ENCODE measurements at places on chromosomes 3 and 15.

- DNase-seq = no peak
Observed at GRCh38 chr3:184726497-184726896, 14.6 kb upstream of the MAGEF1 start.

DNA sequence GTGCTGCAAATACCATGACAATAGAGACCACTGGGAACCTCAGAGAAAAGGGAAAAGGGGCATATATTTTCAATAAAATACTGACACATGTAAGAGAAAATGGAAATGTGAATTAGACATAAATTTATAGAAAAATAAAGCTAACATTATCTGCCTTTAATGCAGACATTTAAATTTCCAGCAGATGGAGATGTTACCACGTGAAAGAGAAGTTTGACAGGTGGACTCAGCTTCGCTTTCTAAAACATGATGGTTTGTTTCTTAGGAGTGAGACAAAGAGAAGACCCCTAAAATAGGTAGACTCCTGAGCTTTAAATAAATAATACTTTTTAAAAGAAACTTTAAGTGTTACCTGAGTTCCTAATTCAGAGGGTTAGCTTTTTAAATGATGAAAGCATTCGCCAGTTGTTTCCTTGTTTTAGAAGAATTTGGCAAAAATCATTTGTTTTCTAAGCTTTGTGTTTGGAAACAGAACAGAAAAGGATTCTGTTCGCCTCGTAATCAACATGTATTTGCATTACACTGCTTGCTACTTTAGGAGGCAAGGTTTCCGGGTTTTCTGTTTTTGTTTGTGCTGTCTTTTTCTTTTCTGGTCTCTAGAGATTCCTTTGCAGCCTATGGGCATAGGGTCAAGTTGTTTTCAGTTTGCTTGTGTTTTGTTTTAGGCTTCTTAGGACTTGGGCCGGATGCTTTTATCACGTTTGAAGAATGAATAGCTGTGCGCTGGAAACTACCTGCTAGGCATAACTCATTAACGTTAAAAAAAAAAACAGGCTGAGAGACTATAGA is 271.4 kb downstream of the THSD4 start:
- no peak for DNase-seq

DNA sequence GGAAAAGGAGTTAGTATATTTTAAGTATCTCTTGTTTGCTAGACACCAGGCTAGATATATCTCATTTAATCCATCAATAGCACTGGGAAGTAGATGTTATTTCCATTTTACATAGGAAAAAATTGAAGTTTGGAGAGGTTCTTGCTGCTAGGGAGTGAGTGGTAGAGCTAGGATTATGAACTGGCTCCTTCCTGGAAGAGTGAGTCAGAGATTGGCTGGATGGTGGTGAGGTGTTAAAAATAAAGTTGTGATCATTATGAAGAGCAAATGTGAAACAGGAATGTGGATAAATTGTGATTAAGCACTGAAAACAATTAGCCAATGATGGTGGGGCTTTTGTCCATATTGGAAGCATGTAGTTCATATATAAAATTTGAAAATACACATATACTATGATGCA is 234.2 kb downstream of the WNT5A start:
- DNase-seq = no peak

DNA sequence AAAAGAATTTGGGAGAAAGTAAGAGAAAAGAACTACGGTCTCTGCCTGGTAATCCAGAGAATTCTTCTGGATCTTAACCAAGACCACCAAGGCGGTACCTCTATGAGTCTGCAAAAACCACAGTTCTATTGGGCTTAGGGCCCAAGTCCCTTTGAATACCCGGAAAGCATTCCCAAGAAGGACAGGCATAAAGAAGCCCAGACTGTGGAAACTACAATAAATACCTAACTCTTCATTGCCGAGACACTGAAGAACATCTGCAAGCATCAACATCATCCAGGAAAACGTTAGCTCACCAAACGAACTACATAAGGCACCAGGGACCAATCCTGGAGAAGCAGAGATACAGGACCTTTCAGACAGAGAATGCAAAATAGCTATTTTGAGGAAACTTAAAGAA is 162.3 kb upstream of the TMC3 start:
- no peak for DNase-seq

DNA sequence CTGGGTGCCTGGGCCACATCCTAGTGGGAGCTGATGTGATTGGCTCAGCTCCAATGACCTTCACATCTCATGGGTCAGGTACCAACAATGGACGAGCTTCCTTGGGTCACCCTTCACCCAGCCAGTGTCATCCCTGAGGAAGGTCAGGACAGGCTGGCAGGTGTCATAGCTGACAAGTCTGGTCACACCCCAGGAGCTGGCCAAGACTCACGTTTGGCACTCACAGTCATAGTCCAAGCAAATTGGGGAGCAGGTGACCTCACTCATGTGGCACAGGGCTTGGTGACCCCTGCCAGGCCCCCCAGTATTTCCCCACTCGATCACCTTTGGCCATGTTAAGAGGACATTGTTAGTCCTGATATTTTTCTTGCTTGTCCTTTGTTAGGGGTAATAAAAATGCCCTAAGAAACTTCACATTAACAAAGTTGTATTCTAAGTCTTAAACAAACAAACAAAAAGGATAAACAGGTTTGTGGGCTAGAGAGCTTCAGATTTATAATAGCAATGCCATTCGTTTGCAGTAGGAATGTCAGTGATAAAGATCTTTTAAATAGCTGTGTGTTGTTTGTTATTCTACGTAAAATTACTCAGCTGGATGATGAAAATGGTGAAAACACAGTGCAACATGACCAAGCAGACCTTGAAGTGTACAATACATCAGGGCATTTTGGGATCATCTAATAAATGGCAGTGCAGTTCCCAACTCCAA is 79.5 kb upstream of the POMGNT2 start:
- DNase-seq = no peak

- no peak for DNase-seq
Observed at GRCh38 chr15:66294932-66295235, 1.5 kb downstream of the DIS3L start.

DNA sequence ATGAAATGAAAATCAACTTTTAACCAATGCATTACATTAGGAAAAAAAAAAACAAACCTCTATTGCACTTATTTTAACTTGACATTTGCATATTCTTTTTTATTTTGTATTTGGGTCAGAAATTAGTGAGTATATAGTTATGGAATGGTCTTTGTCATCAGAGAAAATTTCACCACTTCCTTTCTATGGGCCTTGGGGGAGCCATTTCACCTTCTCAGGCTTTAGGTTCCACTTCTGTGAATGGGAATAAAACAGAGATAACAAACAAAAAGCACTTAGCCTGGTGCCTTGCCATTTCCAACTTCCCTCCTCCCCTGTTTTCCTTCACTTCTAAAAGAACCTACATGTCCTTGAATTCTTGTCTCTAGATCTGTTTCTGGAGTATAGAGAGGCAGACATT is 168.0 kb upstream of the STT3B start:
- DNase-seq = no peak

DNA sequence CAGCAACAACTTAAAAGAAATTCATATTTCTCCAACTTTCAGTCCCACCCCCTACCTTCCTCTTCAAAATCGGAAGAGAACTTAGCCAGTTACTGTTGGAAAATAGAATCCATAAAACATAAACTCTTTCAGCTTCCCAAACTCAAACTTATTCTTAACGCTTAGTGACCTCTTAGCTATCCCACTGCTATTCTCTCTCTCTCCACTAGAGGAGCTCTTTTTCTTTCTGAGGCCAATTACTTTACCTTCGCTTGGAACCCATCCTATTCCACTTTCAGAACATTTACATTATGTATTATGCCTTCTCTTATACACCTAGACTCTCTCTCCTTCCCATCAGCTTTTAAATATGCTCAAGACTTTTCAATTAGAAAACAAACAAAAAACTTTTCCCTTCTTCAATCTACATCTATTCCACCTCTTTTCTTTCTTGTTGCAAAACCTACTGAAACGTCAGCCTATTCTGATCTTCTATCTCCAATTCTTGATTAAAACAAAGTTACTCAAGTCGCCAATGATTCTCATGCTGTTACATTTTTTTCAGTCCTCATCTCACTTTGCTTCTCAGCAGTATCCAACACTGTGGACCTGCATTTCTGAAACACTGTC is 13.4 kb upstream of the GHSR start:
- DNase-seq = no peak

DNA sequence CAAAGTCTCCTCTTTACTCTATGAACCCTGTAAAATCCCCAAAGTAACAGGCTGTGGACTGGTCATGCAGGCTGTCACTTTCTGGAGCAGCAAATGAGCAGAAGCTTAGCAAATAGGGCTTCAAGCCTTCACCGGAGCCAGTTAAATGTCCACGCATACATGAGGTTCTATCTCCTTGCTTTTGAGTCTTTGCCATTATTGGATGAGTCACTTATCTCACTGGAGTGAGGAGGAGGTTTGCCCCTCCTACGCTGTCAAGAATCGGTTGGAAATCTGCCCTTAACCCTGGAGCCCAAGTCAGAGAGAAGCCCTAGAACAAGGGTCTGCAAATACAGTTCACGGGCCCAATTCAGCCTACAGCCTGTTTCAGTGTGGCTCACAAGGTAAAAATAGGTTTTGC is 126.1 kb upstream of the CTNNB1 start:
- DNase-seq = no peak

DNA sequence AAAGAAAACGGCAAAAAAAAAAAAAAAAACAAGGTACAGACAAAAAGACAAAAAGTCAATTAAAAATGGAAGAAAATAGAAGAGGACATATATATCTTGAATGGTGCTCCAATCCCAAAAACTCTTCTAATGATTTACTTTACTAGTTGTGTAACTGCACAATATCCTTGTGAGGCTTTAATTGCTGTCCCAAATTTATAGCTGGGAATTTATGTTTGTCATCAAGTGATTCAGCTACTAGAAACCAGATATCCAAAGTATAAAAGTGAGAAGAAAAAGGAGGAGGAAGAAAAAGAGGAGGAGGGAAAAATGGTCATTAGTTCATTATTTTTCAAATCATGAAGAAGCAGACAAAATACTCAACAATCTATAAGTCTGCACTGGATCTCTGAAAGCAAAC is 150.8 kb upstream of the ARPP21 start:
- DNase-seq = no peak

DNA sequence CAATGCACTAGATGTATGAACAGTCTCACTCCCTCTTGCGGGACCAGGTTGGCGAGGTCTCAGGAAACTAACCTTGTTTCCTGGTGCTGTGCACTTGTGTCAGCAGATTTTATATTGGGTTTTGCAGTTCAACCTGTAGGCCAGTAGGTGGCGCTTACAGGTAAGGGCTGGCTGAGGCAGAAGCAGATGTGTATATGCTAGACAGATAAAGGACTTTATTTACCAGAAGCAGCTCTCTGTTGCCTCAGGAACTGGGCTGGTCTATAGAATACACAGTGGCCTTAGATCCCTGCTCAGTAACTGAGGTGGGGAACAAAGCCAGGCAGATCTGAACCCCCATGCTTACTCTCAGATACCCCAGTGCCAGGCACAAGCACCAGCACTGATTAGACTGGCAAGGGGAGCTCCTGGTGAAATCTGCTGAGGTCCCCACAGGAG is 296.8 kb downstream of the DOCK3 start:
- DNase-seq = peak; percentile 35

- no peak for DNase-seq
Observed at GRCh38 chr15:69722924-69723323, 270.3 kb downstream of the RPLP1 start.

DNA sequence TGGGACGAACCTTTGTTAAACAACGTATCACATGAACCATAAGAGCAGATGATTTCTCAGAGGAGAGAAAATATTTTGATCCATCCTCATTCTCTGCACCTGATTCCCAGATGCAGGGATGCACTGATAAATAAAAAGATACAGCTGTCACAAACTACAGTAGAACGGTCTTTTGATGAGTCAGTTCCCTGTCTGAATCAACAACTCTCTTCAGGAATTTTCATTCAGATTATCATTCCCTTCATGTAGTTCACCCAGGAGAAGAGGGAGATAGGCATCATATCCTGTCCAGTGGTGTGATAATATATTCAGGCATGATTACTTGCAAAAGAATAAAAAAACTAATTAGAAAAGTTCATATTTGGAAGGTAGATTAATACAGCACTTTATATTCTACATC is 521.5 kb downstream of the PYDC2 start:
- no peak for DNase-seq

GRCh38 chr3:9026320-9027045 is 63.2 kb upstream of the RAD18 start:
- no peak for DNase-seq

DNA sequence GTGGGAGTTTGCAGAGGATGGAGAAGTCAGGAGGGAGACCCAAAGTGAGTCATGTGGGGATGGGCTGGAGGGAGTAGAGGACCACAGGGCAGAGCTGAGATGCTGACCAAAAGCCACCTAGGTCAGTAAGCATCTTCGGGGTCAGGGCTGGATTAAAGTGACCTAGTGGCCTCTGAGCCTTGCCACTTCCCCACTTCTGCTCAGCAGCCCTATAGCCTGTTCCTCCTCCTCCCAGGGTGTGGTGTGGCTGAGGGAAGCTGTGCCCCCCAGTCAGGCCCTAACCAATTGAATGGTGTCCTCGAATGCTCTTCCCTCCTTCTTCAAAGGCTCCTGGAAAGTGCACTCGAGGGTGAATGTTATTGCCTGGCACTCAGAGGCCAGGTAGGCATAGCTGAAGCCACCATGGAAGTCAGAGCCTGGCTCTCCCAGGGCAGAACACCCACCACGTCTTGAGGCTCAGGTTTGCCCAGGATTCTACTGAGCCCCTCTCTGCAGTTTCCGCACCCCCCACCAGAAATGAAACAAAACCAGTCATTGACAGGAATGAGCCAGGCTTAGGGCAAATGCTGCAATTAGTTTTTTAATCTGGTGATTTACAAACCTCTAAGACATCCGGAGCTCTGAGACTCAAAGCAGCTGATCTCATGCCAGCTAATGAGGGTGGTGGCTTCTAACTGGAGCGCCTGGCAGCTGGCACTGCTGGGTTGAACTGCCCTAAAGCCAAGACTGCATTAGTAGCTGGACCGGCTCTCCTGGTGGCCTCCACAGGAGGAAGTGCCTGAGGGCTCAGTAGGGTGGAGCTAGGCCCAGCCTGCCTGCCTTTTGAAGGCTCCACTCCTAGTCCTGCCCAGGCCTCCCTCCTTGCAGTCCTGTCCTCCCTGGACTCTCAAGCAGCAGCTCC is 26.0 kb upstream of the VIPR1 start:
- DNase-seq = no peak

- DNase-seq = no peak
Observed at GRCh38 chr15:31228980-31229826, 97.4 kb upstream of the KLF13 start.

- peak; percentile 48 for DNase-seq
Observed at GRCh38 chr3:141402476-141403171, 34.3 kb downstream of the ZBTB38 start.

DNA sequence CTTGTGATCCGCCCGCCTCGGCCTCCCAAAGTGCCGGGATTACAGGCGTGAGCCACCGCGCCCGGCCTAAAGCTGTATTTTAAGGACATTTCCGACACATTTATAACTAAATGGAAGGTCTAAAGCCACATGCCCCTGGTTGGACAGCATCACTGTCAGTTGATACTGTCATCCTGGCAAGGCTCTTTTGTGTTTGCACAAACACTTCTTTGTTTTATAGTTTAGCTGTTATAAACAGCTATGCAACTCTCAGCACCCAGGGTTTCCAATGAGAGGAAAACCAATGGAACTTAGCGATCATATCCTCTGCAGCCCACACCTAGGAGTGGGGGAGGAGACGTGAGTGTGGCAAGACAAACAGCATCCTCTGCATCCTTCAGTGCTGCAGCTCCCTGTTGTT is 19.7 kb downstream of the NIPA1 start:
- no peak for DNase-seq

GRCh38 chr3:8324747-8325146 is 176.9 kb upstream of the LMCD1 start:
- DNase-seq = peak; percentile 41

Measured in activated effector memory CD4-positive, alpha-beta T cell treated with Interleukin-2 at 50 U/mL for 16 hours (primary cell).